ENCODE measurements at places on chromosomes 2 and 18.

GRCh38 chr2:72145289-72145657 lies 2.4 kb downstream of the CYP26B1 start:
- no peak for DNase-seq

DNA sequence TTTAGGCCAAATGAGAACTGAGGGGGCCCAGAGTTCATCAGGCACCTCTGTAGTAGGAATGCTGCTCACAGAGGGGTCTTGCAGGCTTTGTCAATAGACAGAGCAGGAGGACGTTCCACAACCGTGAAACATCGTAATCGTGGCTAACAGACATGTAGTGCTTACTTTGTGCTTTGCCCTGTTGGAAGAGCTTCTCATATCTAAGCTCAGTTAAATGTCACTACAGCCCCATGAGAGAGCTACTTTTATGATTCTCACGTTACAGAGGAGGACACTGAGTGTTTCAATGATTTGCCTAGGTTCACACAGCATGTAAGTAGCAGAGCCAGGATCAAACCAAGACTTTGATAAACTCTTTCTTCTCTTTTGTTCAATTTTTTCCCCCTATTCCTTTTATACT lies 136.6 kb downstream of the MYCN start:
- no peak for DNase-seq

DNA sequence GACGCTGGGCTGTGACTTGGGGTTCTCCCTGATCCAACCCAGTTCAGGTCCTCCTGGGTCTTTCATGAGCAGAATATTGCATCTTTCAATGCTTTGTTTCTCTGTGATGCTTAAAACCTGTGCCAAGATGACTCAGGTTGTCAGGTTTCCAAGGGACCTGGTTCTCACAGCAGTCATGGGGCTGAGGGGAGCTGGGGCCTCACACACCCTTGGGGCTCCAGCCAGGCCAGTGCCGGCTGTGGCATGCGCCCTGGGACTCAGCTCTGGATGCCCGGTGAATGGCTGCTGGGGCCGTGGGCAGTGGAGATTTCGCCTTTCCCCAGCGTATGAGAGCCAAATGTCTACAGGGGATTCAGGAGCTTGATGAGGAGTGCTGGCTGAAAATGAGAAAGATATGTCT lies 29.6 kb downstream of the EDAR start:
- DNase-seq, result no peak

- no peak for DNase-seq
These were observed 90.3 kb upstream of the TMEM17 start for GRCh38 chr2:62596061-62596921.

DNA sequence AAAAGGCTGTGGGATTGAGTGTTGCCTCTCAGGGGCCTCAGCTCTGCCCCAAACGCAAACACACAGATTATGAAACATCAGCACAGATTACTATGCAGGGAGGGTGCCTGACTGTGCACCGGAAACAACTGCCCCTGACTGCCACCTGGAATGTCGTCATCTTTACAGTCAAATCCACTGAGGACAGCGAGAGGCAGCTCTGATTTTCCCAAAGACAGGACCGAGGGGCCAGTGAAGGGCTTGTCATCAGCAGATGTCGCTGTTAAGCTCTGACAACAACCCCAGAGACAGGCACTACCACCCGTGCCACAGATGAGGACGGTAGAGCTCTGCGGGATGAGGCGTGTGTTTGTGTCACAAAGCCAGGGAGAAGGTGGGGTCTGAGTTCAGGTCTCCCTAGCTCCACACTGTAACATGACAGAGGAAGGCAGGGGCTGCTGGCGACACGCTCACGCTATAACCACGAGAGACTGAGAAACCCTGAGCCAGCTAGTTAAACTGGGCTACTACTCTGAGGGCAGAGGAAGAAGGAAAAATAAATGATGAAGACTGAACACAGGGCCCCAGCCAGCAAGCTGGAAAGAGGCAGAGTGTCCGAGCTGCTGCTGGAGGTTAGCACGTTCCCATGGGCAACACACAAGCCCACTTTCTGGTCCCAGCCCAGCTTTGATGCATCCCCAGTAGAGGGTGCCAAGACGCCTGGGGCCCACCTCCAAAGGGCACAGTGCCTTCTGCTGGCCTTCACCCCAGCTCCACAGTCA lies 47.0 kb downstream of the PARD6G start:
- no peak for DNase-seq

DNA sequence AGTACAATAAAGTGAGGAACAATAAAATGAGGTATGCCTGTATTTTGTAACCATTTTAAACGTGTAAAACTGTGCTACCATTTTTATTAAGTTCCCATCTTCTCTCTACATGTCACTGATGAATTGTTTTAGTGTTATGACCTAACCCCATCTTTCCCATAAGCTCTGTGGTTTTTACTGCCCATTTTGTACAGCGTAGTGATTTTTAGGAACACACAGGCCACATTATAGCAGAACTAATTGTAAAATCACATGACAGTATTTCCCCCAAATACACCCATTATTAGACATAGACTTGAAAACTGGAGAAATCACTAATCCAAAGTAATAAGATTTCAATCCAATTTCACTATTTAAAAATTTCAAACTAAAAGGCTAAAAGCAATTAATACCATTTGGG lies 130.7 kb downstream of the TMEM247 start:
- DNase-seq, result no peak

GRCh38 chr2:219511547-219512325 lies 2.5 kb upstream of the ASIC4 start:
- no peak for DNase-seq

DNA sequence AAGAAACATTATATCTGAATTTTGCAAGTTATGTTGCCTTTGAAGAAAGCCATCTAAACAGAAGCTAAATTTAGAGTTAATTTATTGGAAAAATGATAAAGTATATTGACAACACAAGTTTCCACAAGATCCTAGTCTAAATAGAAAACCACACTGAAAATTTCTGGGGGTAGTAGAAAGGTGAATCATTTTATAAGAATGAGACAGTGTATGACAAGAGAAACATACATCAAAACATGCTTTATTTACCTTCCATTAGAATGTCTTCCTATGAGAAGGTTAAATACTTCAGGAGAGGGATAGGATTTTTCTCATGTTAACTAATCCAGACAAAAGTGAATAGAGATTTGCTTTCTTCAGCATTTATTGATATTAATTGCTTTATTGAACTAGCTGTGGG lies 1389.8 kb upstream of the ZEB2 start:
- no peak for DNase-seq

- DNase-seq, result no peak
These were observed 49.1 kb downstream of the CLIP4 start for GRCh38 chr2:29164091-29164846.

- DNase-seq, result no peak
These were observed 195.7 kb downstream of the PIEZO2 start for GRCh38 chr18:10953672-10954071.

GRCh38 chr2:222736301-222736700 lies 64.8 kb downstream of the MOGAT1 start:
- no peak for DNase-seq

GRCh38 chr2:16952368-16952767 lies 286.7 kb upstream of the CYRIA start:
- no peak for DNase-seq

DNA sequence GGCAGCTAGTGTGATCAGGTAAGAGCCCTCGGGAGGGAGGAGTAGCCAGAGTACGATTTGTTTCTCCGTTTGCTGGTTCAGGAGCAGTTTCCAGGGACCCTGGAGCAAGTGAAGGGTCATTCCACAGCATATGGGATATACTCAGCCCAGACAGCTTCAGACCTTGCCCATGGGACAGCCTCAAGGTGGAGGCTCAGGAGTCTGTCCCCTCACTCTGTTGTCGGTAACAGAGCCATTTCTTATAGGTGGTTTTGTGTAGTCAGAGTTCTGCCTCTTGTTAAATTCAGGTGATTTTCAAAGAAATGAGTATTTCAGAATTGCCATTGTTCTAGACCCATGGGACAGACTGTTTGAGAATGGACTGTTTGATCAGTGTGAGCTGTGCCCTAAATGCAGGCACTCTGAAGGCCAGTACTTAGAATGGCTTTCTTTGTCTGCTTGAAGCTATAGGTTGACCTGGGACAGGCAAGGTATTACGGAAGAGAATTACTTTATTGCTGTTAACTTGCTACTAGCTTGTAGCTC lies 15.2 kb downstream of the FMNL2 start:
- DNase-seq, result no peak
